Articular chondrocyte of knee joint (primary cell): ENCODE measurements at places on chromosomes 5 and 9. TPM values are rescaled to one million over a fixed set of nuclear protein-coding genes. Genes with fewer than 3 reads are reported as not detected.

The ITGA2 gene
- 1.4 and 4.4 TPM in 2 replicates for total RNA-seq

The QRFP gene
- total RNA-seq: not detected in 2 replicates

The STK32A gene
- 1.7 and 3.9 TPM in 2 replicates for total RNA-seq

The DPYSL3 gene
- total RNA-seq: 111 and 122 TPM in 2 replicates

The ANKRD20A1 gene
- total RNA-seq: not detected in 2 replicates

The ZNF608 gene
- total RNA-seq: 14.0 and 14.8 TPM in 2 replicates

The IFNA13 gene
- 0.11 TPM in 1 of 2 replicates, not detected in the other for total RNA-seq

The PCDHAC1 gene
- total RNA-seq: under 0.01 and 0.13 TPM in 2 replicates

The PCDHA13 gene
- total RNA-seq: 0.11 and 0.13 TPM in 2 replicates

The ECSCR gene
- 0.52 and 1.5 TPM in 2 replicates for total RNA-seq
